Stimulated activated CD8-positive, alpha-beta memory T cell treated with anti-CD3 and anti-CD28 coated beads, Interleukin-7, amount 100 ng/mL, for 1 hour (primary cell): ENCODE measurements at places on chromosomes 7 and 10.

DNA sequence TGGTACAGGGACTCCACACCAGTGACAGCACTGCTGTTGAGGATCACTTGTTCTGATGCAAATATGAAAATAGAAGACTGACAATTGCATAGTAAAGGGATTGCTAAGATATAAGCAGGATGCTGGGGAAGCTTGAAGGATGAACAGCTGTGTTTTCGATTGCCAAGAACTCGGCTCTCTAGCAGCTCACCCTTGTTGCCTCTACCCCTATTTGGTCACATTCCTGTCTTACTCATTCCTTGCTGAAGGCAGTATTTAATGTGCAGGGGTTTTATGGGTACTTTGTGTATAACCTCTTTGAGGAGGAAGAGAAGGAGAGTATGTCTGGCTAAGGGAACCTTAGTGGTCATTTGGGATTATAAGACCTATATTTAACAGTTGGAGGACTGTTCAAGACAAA lies 218.8 kb downstream of the AUTS2 start:
- no peak for DNase-seq

DNA sequence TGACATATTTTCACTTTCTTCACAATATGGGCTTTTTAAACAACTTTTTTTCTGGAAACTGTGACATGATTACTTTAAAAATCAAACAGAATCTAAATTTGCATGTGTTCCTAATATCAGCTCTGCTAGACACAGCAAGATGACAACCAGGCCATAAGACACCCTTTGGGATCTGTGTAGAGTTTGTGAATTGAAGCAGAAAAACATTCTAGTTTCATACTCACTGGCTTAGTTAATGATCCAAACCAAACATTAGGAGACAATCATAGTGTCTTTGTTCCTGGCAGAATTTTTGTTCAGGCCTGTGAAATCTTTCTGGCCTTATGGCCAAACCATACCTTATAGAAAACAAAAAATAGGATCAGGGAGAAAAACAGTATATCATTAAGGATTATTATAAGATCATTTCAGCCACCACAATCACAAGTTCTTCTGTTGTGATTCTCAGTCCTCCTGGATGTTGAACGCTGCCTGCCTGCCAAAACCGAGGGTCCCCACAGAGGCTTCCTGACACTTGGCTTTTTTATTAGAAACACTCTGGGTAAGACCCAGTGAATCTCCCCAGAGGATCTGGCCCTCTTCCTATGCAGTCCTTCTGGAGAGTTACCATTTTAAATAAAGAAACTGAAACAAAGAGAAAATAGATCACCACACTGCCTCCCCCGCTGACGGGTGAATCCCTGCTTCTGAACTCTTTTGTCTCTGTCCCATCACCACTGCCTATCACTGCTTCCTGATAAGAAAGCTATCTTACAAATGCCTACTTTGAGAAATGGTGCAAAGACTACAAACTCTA lies 79.2 kb upstream of the PPP1R3C start:
- no peak for DNase-seq

DNA sequence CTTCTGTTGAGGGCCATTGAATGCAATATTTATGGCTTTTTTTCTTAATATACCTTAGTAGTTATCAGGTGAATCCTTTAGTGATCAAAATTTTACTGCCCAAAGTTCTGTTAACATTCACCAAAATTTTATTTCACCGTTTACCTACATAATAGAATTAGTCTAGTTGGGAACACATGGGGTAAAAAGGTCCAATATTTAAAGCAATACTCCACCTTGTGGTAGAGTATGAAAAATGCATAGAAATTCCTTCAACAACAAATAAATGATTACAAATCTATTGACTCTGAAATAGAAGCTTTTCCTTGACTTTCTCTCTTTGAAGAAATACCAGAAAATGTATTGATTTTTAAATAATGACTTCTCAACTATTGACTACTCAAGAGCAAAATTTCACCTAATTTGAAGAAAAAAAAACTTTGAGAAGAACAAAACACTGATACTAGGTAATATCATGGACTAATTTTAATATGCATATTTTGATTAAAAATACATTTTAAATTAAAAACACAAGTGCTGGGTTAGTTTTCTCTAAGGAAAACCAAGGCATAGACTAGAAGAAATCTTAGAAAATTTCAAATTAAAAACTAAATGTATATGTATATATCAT lies 43.3 kb downstream of the POLR1F start:
- DNase-seq, result no peak

DNA sequence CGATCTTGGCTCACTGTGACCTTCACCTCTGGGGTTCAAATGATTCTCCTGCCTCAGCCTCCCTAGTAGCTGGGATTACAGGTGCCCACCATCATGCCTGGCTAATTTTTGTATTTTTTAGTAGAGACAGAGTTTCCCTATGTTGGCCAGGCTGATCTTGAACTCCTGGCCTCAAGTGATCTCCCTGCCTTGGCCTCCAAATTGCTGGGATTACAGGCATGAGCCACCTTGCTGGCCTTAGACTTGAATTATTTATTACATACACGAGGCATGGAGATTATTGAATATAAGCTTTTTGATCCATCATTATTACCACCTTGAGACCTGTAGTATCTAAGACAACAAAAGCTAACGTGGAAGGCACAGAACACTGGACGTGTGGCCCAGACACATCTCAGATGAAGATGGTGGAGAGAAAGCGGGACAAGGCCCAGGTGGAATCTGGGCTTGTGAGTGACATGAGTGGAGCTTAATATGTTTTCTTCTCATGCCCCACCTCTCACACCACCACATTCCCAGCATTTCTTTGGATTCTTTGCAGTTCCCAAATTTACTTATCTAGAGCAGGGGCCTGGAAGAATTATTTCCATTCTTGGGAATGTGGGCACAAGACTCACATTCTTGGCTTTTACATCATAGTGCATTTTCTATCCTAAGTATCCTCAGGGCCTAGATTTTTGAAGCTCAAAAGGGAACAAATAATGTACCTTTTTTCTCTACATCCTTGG lies 76.6 kb downstream of the SUGCT start:
- no peak for DNase-seq

GRCh38 chr10:77638321-77639101 lies 903 bp upstream of the KCNMA1 start:
- no peak for DNase-seq

DNA sequence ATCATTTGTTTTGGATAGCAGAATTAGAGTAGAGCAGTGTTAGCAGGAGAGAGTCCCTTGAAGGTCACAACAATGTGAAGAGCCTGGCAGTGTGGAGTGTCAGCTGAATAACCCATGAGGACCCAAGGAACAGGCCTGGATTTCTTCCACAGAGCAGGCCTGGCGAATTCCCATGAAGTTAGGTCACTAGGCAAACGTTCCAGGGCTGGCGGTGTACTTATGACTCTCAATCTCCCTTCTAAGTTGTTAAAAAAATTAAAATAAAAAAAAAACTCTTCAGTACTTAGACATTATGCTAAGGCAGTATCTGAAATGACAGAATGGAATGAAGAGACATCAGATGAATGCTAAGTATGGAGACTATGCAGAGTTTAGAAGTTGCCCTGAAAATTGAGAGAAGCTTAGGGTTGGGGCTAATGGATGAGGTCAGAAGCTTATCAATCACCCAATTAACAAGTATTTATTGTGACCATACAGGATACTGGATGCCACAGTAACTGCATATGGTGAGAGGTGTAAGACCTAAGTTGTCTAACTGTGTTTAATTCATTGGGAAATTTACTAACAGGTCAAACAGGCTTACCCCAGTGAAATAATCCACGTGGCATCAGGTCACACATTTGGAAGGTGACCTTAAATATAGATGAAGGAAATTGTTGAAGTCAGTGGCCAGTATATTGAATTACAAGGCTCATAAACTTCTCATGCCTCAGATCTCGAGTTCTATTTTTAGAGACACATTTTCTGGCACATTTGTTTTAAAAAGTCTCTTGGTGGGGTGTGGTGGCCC lies 126.2 kb upstream of the NRP1 start:
- no peak for DNase-seq

- DNase-seq, result no peak
Observed at GRCh38 chr7:100745184-100745583, 11.8 kb downstream of the ZAN start.

- DNase-seq, result no peak
Observed at GRCh38 chr7:142440906-142441411, 183.1 kb upstream of the PRSS58 start.

DNA sequence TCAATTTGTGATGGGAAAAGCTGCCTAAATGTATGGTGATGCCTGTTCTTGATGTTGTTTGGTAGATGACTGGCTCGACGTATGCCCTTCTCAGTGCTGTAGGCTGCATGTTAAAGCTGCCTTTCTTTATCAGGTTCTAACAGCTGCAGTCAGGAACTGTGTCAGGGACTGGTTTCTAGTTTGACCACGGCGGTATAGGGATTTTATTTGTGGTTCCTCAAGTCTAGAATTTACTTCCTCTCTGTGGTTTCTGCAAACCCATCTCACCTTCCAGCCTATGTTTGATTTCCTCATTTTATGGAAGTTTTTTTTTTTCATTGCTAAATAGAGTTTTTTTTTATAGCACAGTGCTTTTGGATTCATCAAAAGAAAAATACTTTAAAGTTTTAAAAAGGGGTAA lies 26.5 kb downstream of the LMTK2 start:
- DNase-seq, result no peak

DNA sequence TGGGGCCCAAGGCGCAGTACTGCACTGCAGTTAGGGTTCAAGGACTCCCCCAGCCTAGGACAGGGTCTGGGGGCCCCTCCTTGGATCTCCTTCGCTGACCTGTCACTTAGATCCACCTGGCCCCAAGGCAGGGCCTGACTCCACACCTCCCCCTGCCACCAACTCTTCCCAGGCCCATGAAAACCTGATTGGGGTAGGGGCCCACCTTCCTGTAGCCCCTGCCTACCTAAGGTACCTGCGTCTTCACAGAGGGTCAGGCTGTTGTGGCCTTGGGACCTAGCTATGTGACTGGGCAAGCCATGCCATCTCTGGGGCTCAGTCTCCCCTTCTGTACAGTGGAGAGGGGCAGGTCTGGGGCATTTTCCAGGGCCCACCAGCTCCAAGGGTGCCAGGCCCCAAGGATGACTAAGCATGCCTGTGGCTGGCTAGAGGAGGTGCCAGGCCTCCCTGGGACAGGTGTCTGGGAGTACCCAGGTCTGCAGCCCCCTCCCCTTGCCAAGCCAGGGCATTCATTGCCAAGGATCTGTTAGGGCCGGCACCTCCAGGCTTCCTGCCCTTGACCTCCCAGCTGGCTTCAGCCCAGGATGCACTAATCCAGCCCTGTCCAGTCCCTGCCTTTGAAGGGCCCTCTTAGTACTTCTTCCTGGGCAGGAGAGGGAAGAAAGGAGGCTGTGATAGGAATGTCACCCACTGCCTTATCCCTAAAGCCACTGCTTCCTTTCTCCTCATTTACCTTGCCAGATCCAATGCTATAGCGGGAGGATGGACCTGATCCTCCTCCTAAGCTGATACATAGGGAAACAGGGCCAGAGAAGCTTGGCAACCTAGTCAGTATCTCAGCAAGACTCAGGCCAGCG lies 1.3 kb downstream of the LIMK1 start:
- no peak for DNase-seq

GRCh38 chr7:19442016-19442785 lies 266.6 kb downstream of the POLR1F start:
- no peak for DNase-seq

GRCh38 chr10:105834261-105835059 lies 1193.4 kb downstream of the SORCS3 start:
- no peak for DNase-seq

- DNase-seq, result no peak
Observed at GRCh38 chr10:83476211-83476610, 663.1 kb upstream of the GHITM start.

- DNase-seq, result no peak
Observed at GRCh38 chr7:33750177-33750576, 155.2 kb upstream of the BMPER start.

GRCh38 chr7:30183749-30184369 lies 49.1 kb downstream of the MTURN start:
- DNase-seq, result no peak

GRCh38 chr10:12844811-12845483 lies 156.6 kb downstream of the CCDC3 start:
- no peak for DNase-seq

DNA sequence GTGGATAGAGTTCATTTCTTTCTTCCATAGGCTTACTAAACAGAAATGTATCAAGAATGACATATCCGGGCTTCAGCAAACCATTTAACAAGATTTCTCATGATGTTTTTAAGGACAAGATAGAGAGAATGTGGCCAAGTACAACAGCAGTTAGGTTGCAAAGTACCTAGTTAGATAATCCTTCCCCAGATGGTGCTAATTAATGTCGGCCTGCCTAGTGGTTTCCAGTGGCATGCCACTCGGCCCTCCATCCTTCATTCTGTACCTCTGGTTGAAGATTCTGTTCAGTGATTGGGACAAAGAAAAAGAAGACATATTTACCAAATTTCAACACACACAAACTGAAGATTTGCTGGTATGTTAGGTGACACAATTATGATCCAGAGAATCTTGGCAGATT lies 212.1 kb downstream of the MACC1 start:
- no peak for DNase-seq

GRCh38 chr10:5844345-5845055 lies 31.3 kb upstream of the GDI2 start:
- DNase-seq, result no peak

GRCh38 chr10:36779238-36779846 lies 346.1 kb upstream of the ANKRD30A start:
- DNase-seq, result no peak

- no peak for DNase-seq
Observed at GRCh38 chr7:137001041-137001440, 132.6 kb downstream of the CHRM2 start.

DNA sequence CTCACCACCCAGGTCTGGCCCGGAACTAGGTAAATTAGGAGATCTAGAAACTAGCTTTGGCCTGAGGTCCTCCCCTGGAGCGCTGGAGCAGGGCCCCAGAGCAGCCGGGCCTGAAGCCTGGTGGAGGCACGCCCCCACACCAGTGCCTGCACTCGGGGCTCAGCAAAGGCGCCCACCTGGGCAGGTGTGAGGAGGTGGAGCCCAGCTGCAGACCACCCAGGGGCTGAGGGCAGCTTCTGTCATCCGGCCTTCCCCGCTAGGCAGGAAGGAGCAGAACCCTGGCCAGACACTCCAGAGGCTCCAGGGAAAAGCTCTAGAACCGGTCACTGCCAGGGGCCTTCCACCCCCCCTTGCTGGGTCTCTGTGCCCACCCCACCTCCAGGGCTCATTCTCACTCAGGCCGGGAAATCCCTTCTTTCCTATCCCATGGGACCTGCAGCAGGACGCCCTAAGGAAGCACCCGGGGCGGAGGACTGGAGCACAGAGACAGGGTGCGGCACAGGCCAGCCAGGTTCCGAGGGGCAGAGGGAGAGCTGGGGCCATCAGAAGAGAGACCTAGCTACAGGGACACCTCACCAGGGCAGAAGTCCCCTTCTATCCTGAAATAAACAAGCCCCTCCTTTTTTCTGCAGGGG lies 161.2 kb downstream of the NRF1 start:
- no peak for DNase-seq

DNA sequence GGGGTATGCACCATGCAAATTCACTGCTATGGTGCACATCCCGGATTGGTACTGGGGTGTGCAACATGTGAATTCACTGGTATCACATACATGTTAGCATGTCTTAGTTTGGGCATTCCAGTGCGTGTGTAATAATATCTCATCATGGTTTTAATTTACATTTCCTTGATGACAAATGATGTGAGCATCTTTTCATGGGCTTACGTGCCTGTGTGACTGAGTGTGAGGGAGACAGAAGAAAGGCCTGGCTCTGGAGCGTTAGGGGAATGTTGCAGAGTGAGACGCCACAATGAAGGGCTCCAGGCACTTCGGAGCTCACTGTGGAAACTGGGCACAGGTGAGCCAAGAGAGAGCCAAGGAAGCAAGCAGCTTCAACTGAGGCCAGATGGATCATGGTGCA lies 162.6 kb downstream of the UBE2H start:
- no peak for DNase-seq

GRCh38 chr7:106858618-106859532 lies 6.2 kb upstream of the PIK3CG start:
- no peak for DNase-seq
